ENCODE measurements at places on chromosomes 12 and 14.

DNA sequence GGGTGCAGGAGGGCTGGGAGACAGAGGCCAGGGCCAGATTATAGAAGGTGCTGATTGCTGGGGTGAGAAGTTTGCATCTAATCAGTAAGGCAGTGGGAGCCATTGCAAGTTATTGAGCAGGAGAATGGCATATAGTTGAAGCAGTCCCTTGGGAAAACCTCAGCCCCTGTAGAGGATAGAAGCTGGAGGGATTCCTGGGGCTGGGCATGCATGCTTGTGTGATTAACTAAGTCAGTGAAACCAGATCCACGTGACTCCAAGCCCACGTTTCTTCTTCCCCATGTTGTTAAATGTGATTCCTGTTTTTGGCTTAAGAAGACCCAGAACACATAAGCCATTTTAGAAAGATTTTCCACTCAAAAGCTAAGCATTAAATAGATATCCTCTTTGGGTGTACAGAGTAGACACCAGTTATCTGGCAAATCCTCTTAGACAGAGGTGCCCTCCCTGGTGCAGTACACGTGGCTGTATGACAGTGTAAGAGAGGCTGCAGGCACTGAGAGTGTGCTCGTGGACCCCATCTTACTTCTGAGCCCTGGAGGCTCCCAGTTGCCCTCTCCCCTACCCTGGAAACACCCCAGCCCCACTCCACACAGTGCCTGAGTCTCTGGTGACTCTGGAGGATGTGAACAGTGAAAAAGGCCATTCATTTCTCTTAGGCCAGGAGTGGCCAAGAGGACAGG, 3.2 kb downstream of the C14orf132 start:
- no peak for DNase-seq

- DNase-seq: no peak
Measured at GRCh38 chr12:6292606-6293005, 17.9 kb upstream of the PLEKHG6 start.

DNA sequence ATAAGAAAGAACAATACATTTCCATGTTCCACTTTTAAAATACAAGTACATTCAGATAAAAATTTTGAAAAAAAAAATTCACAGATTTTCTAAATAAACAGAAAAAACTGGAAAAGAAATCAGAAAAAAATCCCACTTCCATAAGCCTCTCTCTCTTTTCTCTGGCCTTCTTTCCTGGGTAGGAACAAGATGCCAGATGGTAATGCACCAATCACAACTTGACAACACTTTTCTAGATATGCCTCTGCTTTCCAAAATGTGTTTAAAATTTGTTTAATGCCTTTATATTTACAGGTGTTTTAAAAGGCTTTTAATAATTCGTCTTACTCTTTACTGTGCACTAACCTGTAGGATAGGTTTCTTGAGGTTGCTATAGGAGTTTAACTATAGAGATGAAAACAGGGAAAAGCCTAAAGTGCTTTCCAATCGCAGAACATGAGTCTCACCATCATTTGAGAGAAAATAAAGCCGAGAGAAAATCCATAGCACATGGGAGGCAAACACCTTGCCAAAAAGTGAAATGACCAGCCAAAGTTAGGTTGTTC, 74.2 kb downstream of the TMTC1 start:
- no peak for DNase-seq

GRCh38 chr12:30092983-30093617, 309.4 kb upstream of the TMTC1 start:
- DNase-seq: no peak

DNA sequence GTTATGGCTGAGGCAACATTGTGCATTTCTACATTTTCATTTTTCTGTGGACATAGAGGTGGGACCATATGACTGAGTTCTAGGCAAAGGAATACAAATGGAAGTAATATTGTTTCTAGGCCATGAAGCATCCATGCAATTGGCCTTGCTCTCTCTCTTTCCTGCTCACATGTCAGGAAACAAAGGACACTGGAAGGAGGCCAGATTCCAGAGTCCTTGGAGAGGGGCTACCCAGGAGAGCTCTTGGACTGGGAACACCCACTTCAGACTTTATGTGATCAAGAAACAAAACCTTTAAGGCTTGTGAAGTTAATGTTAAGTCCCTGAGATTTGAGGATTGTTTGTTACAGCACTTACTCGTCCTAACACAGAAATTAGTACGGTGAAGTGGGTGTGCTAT, 32.8 kb downstream of the PDZRN4 start:
- DNase-seq: no peak

GRCh38 chr12:91574391-91574790, 391.8 kb upstream of the DCN start:
- no peak for DNase-seq

- DNase-seq: no peak
Measured at GRCh38 chr12:113819495-113819894, 146.6 kb downstream of the RBM19 start.

- DNase-seq: no peak
Measured at GRCh38 chr12:66288121-66288520, 14.2 kb upstream of the HELB start.

- no peak for DNase-seq
Measured at GRCh38 chr12:24134092-24134491, 184.6 kb upstream of the SOX5 start.

- DNase-seq: no peak
Measured at GRCh38 chr12:84756961-84757360, 155.6 kb downstream of the SLC6A15 start.

- no peak for DNase-seq
Measured at GRCh38 chr14:86038387-86039042, 508.6 kb downstream of the FLRT2 start.

GRCh38 chr12:110669193-110669502, 19.8 kb downstream of the HVCN1 start:
- DNase-seq: no peak

GRCh38 chr14:52315355-52315718, 1.2 kb downstream of the PTGER2 start:
- no peak for DNase-seq

GRCh38 chr12:45246236-45246635, 30.3 kb downstream of the ANO6 start:
- no peak for DNase-seq

DNA sequence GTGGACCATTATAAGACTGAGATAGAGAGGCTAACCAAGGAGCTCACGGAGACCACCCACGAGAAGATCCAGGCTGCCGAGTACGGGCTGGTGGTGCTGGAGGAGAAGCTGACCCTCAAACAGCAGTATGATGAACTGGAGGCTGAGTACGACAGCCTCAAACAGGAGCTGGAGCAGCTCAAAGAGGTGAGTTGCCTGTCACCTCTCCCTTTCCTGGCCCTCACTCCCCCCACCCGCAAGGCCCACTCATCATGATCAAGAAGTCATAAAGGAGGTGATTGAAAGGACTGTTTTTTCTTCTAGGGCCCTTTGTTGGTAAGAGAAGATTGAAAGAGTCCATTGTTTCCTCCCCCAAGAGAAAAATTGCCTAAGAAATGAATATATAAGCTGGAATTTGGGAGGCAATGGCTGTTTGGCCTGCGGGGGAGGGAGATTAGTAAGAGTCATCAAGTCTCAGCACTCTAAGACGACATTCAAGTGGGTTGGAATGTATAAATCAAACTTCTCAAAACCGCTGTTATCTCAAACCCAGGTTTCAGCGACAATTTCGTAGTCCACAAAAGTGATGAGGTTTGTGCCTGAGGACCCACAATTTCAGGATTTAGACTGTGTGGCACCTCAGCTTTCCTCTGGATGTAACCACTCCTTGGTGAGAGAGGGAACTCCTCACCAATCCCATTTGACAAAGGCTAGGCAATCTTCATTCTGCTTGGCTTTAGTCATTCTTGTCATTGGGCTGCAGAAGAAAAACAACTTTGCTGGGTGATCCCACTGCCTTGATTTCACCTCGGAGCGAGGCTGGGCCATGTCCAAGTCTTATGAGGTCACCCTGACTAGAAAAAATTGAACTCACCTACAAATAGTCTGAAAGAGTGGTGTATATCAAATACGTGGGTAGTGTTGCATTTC, 966 bp downstream of the BICD1 start:
- peak; percentile 75 for DNase-seq

- no peak for DNase-seq
Measured at GRCh38 chr14:33250963-33251362, 312.3 kb downstream of the NPAS3 start.

GRCh38 chr12:123120452-123121166, 30.3 kb downstream of the PITPNM2 start:
- DNase-seq: no peak

DNA sequence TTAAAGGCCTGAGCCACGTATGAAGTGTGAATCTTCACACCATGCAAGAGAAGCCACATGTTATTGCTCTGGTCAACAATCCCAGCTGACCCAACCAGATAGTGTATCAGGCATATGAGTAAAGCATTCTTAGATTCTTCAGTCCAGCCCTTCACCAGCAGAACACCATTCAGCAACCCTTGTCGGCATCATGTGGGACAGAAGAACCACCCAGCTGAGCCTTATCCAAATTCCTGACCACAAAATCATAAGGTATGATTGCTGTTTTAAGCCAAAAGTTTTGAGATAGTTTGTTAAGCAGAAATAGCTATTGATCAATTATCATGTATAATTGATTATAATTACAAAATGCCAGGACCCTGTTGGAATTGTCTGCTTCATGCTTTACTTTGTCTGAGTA, 664.9 kb downstream of the VRK1 start:
- no peak for DNase-seq

DNA sequence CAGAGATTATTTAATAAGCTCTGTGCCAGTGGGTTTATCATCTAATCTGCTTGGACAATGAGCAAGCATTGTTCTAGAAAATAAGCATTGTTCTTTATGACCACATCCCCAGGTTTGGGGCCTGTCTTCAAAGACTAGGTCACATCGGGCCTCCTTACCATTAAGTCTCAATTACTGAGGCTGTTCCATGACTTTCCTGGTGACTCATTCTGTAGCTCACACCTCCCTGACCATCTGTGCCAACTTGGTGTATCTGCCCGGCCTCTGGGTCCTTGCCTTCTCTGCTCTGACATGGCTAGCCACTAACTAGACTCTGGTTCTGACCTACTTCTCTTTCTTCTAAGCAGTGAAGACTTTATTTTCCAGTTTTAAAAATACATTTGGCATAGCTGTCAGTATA, 44.4 kb upstream of the PLEKHA5 start:
- no peak for DNase-seq

GRCh38 chr14:76921088-76921399, 94.8 kb downstream of the LRRC74A start:
- no peak for DNase-seq

DNA sequence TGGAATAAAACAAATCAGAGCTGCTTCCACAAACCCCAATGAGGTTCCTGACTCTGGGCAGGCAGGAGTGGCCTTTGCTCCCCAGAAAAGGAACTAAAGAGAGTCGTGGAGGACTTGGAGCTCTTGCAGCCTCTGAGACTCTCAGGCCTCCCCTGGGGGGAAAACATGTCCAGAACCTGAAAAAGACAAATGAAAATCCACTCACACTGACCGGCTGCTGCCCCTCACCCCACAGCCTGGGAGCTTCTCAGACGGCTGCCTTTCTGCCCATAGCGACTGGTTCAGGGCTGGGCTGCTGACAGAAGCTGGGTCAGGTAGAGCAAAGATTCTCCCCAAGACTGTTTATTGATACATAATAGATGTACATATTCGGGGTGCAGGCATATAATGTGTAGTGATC, 356.0 kb downstream of the ADGRD1 start:
- no peak for DNase-seq

GRCh38 chr14:101470266-101470665, 91.0 kb upstream of the DIO3 start:
- DNase-seq: no peak

DNA sequence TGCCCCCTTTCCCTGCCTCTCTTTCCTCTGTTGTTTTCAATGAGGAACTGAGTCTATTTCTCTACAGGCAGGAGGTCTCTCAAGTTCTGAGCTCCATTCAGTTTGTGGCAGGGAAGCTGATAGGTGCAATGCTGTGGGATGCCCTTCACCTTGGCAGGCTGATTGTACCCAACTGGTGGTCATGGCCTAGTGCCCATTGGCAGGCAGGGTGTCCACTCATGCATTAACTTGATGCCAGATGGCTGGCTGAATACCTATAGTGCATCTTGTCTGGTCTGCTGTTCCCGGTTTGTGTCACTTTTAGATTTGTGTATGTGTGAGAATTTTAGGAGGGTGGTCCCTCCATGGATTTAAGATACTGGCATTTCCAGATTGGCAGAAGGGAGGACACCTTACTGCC, 20.0 kb upstream of the ITGA5 start:
- DNase-seq: no peak

All from lower leg skin (tissue), 4 donors.